Activated naive CD8-positive, alpha-beta T cell treated with anti-CD3 and anti-CD28 coated beads, Interleukin-2, amount 50 U/mL, for 24 hours (primary cell): ENCODE measurements at places on chromosomes 3 and 15.
A peak's percentile ranks its signal among the peaks of the same experiment; 100 is the strongest.

- no peak for DNase-seq
These were observed 18.2 kb downstream of the DNAJB8 start for GRCh38 chr3:128448491-128448890.

DNA sequence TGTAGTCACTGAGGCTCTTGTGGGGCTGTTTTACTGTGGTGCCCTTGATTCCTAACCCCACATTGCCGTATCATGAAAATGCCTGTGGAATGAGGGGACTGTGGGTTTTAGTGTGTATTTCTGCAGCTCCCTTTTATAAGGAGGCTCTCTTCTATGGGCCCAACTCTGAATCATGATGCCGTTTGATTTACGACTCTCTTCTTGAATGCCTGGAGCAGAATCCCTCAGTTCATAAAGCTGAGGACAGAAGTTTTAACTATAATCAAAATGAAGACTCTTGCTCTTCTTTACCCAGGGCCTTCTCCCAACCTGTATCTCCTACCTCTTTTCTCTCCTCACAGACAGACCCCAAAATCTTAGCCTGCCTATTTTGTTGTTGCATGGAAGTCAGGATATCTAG is 109.5 kb downstream of the RARB start:
- no peak for DNase-seq

DNA sequence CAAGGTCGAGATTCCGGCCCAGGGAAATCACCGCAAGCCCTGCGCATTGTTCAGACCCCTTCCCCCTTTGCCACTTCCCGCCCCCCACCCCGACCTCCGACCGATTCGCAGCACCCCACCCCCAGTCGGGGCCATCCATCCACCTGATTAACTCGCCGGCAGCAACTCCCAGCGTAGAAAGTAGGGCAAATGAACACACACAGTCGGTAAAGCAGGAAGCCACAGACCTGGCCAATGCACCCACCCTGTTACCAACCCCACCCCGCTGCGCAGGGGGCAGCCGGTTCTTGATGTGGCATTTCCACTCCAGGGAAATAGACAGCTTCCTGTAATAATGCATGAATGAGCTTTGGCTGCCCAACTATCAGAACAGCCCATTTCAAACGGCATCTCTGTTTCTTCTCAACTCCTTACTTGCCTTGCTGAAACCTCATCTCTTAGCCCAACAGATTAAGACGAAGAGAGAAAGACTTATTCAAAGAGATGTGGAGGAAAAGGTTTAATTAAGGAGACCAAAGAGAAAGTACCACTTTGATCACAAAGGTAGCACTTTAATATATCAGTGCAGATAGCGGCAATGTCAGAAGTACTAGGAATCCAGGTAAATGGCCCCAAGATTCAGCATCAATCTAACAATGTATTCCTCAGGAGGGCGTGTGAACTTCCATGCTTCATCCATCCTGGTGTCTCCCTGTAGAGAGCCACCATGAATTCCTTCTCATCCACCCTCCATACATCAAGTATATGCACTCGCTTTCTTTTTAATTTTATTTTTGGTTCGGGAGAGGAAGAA is 1.9 kb downstream of the TNIK start:
- DNase-seq = peak; percentile 38

- no peak for DNase-seq
These were observed 984 bp upstream of the SMARCC1 start for GRCh38 chr3:47782446-47783308.

DNA sequence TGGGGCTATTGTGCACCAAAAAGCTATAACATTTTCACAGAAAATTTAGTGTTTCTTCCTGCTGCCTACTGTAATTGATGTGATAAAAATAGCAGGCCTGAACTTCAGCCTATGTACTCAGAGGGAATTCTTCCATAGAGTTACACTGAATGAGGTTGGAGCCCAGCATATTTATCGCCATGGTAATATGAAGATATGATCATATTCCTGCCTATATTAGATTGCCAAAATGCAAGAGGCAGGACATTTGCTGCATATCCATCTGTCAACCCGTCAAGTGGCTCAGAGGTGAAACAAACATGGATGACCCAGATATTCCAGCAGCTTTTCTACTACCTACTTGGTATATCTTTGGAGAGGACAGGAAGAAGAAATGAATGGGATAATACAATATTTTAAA is 1150.6 kb downstream of the TBL1XR1 start:
- no peak for DNase-seq

GRCh38 chr3:126210606-126211005 is 30.2 kb upstream of the ALDH1L1 start:
- DNase-seq = no peak

DNA sequence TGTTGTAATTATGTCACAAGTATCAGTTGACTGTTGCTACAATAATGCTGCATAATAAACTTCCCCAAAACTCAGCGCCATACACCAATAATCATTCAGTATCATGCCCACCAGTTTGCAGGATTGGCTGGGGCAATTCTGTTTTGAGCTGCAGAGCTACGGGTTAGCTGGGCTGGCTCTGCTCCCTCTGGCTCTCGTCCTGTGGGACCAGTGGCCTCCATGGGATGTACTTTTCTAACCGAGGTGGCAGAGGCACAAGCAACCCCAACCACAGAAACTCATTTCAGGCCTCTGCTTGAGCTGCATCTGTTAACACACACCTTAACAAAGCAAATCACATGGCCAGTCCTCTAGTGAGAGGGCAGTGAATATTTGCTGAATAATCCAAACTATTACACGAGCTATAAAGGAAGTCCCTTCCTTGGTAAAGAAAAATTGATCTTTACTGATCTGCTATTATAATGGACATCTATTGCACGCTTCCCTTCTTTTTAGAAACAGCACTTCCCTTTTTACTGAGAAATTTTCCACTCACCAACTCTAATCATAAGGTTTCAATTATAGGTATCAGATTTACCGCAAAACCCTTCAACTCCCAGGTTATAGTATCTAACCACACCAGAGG is 10.9 kb upstream of the BCL2A1 start:
- no peak for DNase-seq

GRCh38 chr3:103089758-103090157 is 654.9 kb downstream of the ZPLD1 start:
- DNase-seq = no peak

DNA sequence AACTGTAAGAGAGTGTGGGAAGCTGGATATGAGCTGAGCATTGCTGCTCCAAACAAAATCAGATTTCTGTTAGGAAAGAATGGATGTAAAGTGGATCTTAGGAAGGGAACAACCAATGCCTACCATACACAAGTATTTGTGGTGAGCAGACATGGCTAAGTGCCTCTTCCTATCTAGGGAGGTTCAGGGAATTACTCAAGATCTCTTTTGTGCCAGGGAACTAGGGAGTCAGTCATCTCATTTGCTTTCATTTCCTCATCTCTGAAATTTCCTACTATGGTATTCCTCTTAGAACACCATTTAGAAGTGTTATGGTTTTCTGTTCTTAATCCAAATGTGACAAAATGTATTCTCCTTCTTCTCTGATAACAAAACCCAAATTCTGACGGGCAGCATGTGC is 396.5 kb downstream of the FHIT start:
- no peak for DNase-seq

GRCh38 chr3:50375258-50375931 is 16.1 kb upstream of the TMEM115 start:
- DNase-seq = no peak
